ENCODE measurements at places on chromosomes 6 and 20. TPM values are rescaled to one million over a fixed set of nuclear protein-coding genes. Genes with fewer than 3 reads are reported as not detected.

SLC22A7 gene
- total RNA-seq: not detected

COL10A1 gene
- not detected for total RNA-seq

SSR1 gene
- 124 TPM for total RNA-seq

AVP gene
- total RNA-seq: not detected

CDH26 gene
- total RNA-seq: 1.7 TPM

- no peaks in the 10 kb centered on the region for H3K27me3 ChIP-seq
- H3K27ac ChIP-seq: peak overlapping the region; percentile 60
- no peaks in the 10 kb centered on the region for H3K36me3 ChIP-seq
- peak overlapping the region; percentile 44 for H3K4me3 ChIP-seq
Observed at GRCh38 chr6:39302669-39303424, 11.4 kb downstream of the KCNK17 start.

DNA sequence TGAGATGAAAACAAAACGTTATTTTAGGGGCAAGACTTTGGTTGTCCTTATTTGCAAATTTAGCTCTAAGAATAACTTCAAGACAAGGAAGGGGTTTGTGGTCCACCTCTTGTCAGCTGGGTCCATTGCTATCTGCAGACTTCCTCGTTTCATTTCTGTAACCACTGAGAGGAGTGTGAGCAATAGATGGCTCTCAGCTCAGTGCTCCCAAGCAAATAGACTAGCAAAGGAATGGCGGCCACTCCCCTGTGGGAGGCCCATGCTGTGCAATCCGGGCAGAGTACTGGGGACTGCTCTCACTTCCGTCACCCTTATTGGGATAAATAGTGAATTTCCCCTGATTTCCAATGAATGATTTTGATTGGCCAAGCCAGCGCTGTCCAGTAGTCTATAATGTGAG is 176.6 kb downstream of the ZDHHC14 start:
- H3K36me3 ChIP-seq: no peaks in the 10 kb centered on the region
- H3K4me3 ChIP-seq: no peak overlapping the region
- no peaks in the 10 kb centered on the region for H3K27me3 ChIP-seq
- no peak overlapping the region for H3K27ac ChIP-seq

GRCh38 chr6:44260011-44260410 is 2.7 kb upstream of the SLC35B2 start:
- H3K36me3 ChIP-seq: peaks cover 44% of the 10 kb centered on the region
- no peak overlapping the region for H3K27ac ChIP-seq
- DNase-seq: no peak

DNA sequence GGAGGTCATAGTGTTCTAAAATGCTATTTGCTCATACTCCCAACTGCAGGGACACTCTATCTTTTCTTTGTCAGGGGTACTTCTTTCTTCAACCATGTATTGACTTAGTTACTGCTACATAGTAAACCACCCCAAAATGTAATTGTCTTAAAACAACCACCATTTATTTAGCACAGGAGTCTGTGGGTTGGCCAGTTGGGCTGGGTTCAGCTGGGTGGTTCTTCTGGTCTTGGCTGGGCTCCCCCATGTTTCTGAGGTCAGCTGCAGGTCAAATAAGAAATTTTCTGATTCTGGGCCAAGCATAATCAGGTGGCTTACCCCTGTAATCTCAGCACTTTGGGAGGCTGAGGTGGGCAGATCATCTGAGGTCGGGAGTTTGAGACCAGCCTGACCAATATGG is 220.0 kb upstream of the BTBD3 start:
- H3K36me3 ChIP-seq: no peaks in the 10 kb centered on the region
- no peak overlapping the region for H3K27ac ChIP-seq
- no peak for DNase-seq
- no peaks in the 10 kb centered on the region for H3K27me3 ChIP-seq
- H3K4me1 ChIP-seq: no peaks in the 10 kb centered on the region
- H3K4me3 ChIP-seq: no peak overlapping the region

- H3K36me3 ChIP-seq: no peaks in the 10 kb centered on the region
- no peak overlapping the region for H3K4me3 ChIP-seq
- DNase-seq: no peak
- peaks cover 7% of the 10 kb centered on the region for H3K27me3 ChIP-seq
- H3K4me1 ChIP-seq: no peaks in the 10 kb centered on the region
Observed at GRCh38 chr20:59063358-59064213, 21.0 kb upstream of the PRELID3B start.

DNA sequence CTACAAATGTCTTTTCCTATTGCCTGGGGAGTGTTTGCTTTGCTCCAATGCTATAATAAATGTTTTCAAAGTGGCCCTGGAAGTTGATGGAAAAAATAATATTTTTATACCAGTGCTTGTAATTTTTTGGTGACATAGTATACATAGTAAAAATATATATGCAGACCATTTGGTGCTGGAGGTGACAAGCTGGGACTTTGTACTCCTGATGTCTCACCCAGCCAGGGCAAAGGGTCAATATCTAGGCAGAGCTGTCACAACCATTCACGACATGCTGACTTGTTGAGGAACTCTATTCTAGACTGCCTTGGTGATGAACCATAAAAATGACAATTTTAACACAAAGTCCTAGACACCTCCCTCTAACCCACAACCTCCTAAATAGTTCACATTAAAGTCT is 203.0 kb downstream of the PLCB1 start:
- no peaks in the 10 kb centered on the region for H3K36me3 ChIP-seq
- no peaks in the 10 kb centered on the region for H3K27me3 ChIP-seq
- no peaks in the 10 kb centered on the region for H3K4me1 ChIP-seq
- no peak for DNase-seq
- no peak overlapping the region for H3K27ac ChIP-seq
- no peak overlapping the region for H3K4me3 ChIP-seq

- no peak for DNase-seq
- no peak overlapping the region for H3K27ac ChIP-seq
- no peaks in the 10 kb centered on the region for H3K36me3 ChIP-seq
- no peaks in the 10 kb centered on the region for H3K4me1 ChIP-seq
- H3K27me3 ChIP-seq: no peaks in the 10 kb centered on the region
Observed at GRCh38 chr6:84329077-84329476, 101.6 kb upstream of the CEP162 start.

GRCh38 chr20:1803932-1804501 is 91.2 kb upstream of the SIRPA start:
- H3K27me3 ChIP-seq: peaks cover 47% of the 10 kb centered on the region
- no peak for DNase-seq
- no peak overlapping the region for H3K27ac ChIP-seq
- peak overlapping the region; percentile 30 for H3K4me3 ChIP-seq

DNA sequence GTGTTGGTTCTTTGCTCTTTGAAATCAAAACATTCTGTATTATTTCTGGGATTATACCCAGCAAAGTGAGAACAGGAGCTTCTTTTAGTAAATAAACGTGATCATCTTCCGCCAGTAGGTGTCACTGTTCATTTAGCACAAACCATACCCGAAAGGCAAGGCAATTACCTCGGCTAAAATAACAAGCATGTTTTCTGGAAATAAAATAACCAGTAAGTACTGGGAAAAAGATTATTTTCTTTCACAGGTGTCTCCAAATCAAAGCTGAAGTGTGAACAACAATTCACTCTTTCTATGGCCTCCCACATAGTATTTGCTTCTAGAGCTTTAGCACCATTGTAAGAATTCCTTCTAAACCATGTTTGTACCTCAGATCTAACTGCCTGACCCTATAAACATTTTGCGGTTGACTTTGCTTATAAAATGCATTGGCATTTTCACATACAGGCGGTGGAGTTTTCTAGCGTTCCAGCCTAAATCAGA is 144.6 kb upstream of the AGPAT4 start:
- H3K4me3 ChIP-seq: no peak overlapping the region
- H3K27ac ChIP-seq: no peak overlapping the region
- no peaks in the 10 kb centered on the region for H3K4me1 ChIP-seq

GRCh38 chr6:19525673-19526072 is 311.5 kb upstream of the ID4 start:
- no peak overlapping the region for H3K4me3 ChIP-seq
- no peaks in the 10 kb centered on the region for H3K4me1 ChIP-seq
- no peak for DNase-seq
- H3K27ac ChIP-seq: no peak overlapping the region

DNA sequence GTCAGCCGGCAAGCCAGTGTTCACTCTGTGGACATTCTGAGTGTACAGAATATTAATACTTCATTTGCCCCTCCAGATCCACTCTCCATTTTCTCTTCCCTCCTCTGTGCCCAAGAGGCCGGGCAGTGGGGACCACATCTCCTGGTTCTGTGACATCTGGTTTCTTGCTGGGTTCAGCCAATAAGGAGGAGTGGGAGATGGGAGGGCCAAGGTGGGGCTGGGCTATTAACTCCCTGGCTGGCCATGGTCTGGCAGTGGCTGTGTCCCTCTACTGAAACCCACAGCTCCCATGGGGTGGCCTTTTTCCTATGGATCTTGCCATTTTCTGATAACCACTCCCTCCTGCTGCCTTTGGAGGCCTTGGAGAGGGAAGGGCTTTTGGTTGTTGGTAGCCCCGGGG is 30.0 kb upstream of the SALL4 start:
- no peak overlapping the region for H3K27ac ChIP-seq
- no peaks in the 10 kb centered on the region for H3K27me3 ChIP-seq
- no peaks in the 10 kb centered on the region for H3K4me1 ChIP-seq
- H3K36me3 ChIP-seq: no peaks in the 10 kb centered on the region
- DNase-seq: no peak

- H3K36me3 ChIP-seq: no peaks in the 10 kb centered on the region
- no peak overlapping the region for H3K27ac ChIP-seq
- DNase-seq: no peak
- H3K27me3 ChIP-seq: peaks cover 29% of the 10 kb centered on the region
- H3K4me1 ChIP-seq: no peaks in the 10 kb centered on the region
Observed at GRCh38 chr6:132961122-132961521, 146.8 kb downstream of the RPS12 start.

DNA sequence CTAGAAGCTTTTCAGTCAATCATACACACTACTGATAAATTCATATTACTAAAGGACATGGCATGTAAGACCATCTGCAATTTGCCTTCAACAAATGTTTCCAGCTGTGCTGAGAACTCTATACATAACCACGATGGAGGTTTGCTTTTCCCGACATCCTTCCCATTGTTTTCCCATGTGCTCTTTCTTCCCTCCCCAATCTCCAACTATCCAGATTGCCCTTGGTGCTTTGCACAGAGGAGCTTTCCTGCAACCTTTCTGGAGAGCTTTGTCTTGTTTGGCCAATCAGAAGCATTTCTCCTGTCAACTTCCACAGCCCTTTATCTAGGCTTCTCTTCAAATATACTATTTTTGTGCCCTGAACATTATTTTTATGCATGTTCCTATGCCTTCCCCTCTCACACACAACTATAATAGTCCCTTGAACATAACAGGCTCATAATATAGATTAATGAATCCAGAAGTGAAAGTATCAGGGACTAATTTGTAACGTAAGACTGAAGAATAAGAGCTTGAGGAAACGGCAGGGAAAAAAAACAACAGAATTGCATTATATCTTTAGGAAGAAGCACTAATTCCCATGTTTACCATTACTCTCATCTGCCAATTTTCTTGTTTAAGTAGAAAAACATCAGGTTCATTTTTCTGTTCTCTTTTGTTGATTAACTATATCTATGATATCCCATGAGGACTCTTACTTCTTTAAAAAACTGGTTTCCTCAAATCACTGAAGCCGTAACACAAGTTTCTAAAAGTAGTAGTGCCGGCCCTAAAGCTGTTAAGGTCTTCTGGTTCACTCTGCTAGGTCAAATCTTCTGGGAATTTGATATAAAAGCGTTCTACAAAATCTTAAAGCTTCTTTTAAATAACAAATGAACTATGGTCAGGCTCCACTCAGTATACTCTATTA is 20.1 kb downstream of the SMLR1 start:
- H3K27me3 ChIP-seq: no peaks in the 10 kb centered on the region
- no peaks in the 10 kb centered on the region for H3K36me3 ChIP-seq
- no peak overlapping the region for H3K4me3 ChIP-seq
- no peak overlapping the region for H3K27ac ChIP-seq
- no peak for DNase-seq

DNA sequence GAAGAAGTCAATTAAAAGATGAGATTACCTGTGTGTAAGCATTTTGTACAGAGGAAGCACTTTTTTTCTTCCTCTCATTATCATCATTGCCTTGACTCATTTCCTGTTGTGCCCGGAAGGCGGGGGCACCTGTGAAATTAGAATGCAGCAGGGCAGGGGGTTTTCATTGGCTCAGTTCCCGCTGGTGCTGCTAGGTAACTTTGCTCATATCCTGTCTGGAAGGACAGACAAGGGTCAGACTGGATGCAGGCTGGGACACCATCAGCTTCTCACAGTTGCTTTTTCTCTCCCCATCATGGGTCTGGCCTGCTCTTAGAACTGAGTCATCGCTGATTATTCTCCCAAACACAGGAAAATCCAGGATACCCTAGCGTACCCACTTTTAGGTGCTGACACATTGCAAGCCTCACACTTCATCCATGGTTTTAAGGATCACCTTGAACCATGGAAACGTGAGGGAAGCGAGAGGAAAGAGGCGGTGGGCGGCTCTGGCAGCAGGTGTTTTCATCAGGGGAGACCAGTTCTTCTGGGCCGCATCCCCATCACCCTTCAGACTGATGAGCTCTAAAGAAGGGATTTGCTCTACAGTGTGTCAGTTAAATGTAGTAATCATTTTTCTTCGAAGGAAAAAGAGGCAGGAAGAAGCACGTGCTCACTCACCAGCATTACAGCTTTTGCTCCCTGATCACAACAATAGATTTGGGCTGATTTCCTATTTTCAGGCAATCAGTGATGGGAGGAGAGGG is 195.7 kb upstream of the SASH1 start:
- H3K27ac ChIP-seq: peak overlapping the region; percentile 91
- DNase-seq: peak; percentile 86
- H3K36me3 ChIP-seq: no peaks in the 10 kb centered on the region
- H3K4me1 ChIP-seq: peaks cover 11% of the 10 kb centered on the region
- H3K27me3 ChIP-seq: peaks cover 4% of the 10 kb centered on the region
